ENCODE measurements at places on chromosomes 6 and 20. TPM values are rescaled to one million over a fixed set of nuclear protein-coding genes. Genes with fewer than 3 reads are reported as not detected.

The SESN1 gene
- total RNA-seq: 11.3 TPM

The TREM2 gene
- total RNA-seq: not detected

- no peaks in the 10 kb centered on the region for H3K27me3 ChIP-seq
- peak; percentile 27 for DNase-seq
- H3K4me3 ChIP-seq: peak overlapping the region; percentile 97
- H3K36me3 ChIP-seq: peaks cover 9% of the 10 kb centered on the region
Observed at GRCh38 chr20:58651946-58652605, 993 bp downstream of the STX16 start.

DNA sequence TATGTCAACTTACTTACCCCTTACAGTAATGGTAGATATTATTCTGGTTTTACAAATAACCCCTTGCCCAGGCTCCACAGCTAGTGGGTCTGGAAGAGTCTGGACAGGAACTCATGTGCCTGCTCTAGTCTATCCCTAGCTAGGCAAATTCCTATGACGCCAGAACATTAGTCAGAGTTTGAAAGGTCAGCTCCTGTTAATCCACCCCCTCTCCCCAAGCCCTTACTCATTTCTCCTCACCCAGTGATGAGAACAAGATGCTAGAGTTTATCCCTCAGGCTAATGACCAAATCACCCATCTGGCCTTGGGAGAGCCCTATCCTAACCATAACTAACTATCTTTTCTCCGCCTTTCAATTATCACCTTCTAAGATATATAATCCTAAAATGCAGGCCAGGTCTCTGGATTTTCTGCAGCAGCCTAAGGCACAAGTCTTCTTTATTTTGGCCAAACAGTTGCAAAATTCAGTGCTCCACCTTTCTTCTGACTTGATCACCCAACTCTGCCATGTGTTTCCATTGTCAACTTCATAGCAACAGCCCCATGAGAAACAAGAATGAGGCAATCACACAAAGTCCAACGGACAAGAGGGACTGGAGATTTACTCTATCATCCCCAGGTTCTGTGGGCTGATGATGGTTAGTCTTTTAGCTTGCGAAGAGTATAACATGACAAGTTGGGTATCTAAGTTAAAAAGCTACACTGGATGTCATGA lies 113.3 kb downstream of the TASP1 start:
- no peak for DNase-seq
- H3K27ac ChIP-seq: no peak overlapping the region
- no peaks in the 10 kb centered on the region for H3K4me1 ChIP-seq
- no peaks in the 10 kb centered on the region for H3K27me3 ChIP-seq

DNA sequence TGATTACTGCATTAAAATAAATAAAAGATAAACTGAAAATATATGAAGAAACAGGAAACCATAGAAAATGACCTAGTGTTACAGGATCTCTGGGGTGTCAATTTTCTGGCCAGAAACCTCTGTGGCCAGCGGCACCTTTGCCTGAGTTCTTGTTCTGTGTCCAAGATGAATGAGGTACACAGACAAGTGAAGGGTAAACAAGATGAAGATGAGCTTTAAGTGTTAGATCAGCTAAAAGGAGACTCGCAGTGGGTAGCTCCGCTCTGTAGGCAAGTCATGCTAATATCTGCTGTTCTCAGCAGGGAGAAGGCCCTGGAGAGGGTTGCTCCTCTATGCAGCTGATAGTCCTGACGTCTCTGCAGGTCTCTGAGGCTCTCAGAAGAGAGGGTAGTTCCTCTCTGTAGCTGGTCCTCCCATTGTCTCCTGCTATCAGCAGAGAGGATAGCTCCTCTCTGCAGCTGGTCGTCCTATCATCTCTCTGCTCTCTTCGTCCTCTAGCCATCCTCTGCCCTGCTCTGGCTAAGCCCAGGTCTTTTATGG lies 35.9 kb upstream of the TBC1D22B start:
- no peaks in the 10 kb centered on the region for H3K27me3 ChIP-seq
- no peak for DNase-seq
- peak overlapping the region; percentile 56 for H3K27ac ChIP-seq
- H3K36me3 ChIP-seq: no peaks in the 10 kb centered on the region

DNA sequence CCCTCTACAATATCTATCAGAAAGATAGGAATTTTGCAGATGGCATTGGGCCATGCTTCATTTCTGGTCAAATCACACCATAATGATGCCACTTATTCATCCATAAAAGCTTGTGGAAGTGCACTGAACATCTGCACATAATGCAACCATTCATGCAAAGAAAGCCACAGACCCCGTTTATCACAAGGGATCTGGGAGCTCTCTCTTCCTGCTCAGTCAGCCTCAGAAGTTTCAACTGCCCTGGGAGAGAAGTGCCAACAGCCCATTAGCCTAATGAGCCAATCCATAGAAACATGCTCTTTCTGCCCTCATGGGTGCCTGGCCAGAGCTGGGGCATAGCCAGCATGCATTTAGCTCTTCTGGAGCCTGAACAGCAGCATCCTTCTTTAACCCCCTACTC lies 85.8 kb downstream of the SLC35F1 start:
- no peaks in the 10 kb centered on the region for H3K4me1 ChIP-seq
- no peaks in the 10 kb centered on the region for H3K27me3 ChIP-seq
- H3K4me3 ChIP-seq: no peak overlapping the region
- H3K27ac ChIP-seq: no peak overlapping the region

DNA sequence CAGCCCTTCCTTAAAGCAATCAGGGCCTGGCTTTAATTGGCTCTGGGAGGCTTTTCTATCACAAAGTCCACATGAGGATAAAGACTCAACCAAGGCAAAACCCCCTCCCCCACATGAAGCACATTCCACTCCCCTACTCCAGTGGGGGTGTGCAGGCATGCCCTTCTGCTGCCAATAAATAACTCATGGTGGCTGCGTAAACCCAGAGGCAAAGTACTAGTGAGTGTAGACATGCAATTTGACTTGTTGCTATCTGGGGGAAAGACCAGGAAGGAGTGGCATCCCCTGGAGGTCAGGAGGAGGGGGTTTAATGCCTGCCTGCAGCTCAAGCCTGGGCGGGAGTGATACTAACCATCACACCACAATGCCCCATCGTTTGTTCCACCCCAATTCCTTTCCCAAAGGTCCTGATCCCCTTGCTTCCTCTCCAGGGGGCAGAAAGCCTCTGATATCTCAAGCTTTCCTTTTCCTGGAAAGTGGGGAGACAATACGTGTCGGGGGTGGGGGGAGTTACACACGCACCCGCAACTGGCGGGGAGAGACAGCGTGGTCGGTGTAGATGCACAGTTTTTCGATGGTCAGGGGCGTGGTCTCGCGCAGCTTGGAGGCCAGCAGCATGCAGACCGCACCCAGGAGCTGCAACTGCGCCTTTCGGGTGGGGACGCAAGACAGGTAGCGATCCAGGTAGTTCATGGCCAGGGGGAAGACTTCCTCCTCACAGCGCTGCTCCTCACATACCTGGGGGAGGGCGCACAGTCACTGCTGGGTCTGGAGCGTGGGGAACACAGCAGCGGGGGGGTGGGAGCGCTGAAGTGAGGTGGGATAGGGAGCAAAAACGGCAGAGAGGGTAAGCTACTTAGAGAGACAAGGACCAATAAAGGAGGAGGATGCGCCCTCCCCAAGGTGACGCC lies 1.5 kb downstream of the CCND3 start:
- peaks cover 37% of the 10 kb centered on the region for H3K4me1 ChIP-seq
- H3K36me3 ChIP-seq: no peaks in the 10 kb centered on the region
- peak overlapping the region; percentile 90 for H3K4me3 ChIP-seq

- no peak for DNase-seq
- no peaks in the 10 kb centered on the region for H3K36me3 ChIP-seq
- no peaks in the 10 kb centered on the region for H3K27me3 ChIP-seq
- no peaks in the 10 kb centered on the region for H3K4me1 ChIP-seq
- H3K27ac ChIP-seq: no peak overlapping the region
Observed at GRCh38 chr20:41187668-41188067, 50.3 kb downstream of the PLCG1 start.

- DNase-seq: no peak
- H3K4me1 ChIP-seq: peaks cover 2% of the 10 kb centered on the region
- H3K27ac ChIP-seq: no peak overlapping the region
- H3K4me3 ChIP-seq: no peak overlapping the region
- no peaks in the 10 kb centered on the region for H3K36me3 ChIP-seq
Observed at GRCh38 chr6:45667766-45668165, 290.0 kb upstream of the SUPT3H start.
